ENCODE measurements at places on chromosomes 11 and 22. TPM values are rescaled to one million over a fixed set of nuclear protein-coding genes. Genes with fewer than 3 reads are reported as not detected.

DNA sequence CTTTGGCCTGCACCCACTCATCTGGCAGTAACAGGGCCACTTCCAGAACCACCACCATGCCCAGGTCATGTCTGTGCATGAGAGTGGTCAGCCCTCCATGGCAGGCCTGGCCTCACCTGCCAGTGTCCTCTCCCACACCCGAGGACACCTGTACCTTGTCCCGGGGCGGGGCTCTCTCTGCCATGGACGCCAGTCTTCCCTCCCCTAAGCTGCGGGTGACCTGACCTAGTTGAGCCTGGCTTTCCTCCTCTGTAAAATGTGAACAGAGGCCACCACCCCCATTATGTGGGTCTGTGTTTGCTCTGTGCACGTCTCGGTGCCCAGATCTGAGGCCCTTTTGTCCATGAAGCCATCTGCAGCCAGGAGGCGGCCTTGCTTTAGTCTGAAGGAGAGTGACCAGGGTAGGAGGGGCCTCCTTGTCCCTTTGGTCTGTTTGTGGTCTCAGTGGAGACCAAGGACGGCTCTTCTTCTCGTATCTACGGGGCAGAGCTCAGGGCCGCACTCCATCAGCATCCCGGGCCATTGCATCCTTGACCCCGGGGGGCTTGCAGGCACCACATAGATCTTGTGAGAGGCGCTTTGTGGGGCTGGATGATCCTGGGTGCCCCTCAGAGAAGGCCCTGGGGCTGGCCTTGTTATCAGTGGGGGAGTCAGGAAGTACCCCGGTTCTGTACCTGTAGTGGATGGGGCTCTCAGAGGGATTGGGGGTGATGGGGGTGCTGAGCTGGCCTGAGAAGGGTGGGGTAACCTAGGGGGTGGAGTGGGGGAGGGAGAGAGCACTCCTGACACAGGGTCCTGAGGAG lies 121.6 kb downstream of the KCNQ1 start:
- DNase-seq = no peak

Gene DNAJB7
- total RNA-seq = not detected

DNA sequence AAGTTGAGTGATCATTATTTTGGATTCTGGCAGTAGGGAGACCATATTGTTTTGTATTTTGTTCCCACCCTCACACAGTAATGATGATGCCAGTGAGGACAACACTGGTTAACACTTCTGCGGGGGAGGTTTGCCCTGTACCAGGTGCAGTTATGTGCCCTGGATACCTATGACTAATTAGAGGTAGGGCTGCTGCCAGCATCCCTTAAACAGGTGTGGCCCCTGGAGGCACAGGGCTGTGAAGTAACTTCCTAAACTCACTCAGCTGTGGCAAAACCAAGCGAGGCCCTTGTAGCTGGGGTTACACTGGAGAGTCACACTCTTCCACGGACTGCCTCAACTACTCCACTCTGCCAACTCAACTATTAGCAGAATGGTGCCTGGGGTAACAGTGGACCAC lies 64.5 kb downstream of the MCM5 start:
- DNase-seq = no peak

- DNase-seq = no peak
These were observed 874.5 kb downstream of the BRD1 start for GRCh38 chr22:48953103-48953720.

Gene MIAT
- 2.7 TPM for total RNA-seq

- no peak for DNase-seq
These were observed 465.5 kb downstream of the INSC start for GRCh38 chr11:15580056-15580774.

DNA sequence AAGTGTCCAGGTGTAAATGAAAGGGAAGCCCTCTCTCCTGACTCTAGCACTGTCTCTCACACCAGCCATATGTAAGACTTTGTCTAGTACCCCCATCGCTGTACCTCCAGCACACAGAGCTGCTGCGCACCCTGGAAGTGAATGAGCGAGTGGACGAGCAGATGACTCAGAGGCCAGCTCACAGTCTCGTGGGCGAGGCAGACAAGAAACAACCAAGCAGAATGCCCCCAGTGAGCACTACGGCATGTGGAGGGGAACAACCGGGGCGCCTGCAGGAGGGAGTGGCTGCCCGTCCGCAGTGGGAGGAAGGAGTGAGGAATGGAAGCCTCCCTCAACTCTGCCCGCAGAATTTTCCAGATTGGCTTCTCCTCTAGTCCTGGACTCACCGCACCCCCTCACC lies 46.4 kb downstream of the MCM5 start:
- DNase-seq = no peak

- no peak for DNase-seq
These were observed 10.5 kb downstream of the NUMA1 start for GRCh38 chr11:72069787-72070251.

DNA sequence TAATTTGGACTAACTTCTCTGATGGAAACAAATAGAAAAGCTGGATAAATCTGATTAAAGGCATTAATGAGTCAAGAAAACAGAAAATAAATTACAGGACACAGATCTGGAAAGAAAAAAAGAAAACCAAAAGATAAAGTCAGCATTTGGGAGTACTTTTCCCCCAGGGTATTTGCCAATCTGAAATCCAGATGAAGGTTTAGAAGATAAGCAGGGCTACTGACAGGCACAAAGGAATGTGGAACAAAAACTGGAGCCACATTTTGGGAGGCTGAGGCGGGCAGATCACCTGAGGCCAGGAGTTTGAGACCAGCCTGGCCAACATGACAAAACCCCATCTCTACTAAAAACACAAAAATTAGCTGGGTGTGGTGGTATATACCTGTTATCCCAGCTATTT lies 57.2 kb downstream of the SBF2 start:
- no peak for DNase-seq

DNA sequence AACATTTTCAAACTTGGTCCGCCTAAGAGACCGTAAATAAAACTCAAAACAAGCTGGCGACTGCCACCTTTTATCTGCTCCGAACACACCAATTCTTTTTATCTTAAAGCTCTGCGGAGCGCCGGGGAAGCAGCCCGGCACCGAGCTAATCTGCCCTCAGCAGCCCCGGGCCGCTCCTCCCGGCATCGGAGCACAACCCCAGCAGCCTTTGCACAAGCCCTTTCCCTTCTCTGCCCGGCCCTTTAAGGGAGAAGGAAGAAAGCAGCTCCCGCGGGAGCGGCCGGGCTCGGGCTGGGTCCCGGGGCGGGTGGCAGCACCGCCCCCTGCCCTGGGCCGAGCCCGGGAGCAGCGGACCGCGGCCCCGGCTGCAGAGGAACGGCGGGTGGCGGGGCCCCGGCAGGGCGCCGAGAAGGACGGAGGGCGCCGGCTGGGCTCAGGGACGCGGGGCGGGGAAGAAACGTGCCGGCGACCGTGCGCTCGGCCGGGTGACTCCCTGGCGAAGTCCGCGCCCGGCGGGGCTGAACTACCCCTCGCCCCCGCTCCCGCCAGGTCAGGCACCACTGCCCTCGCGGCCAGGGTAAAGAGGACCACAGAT lies 133.6 kb upstream of the C11orf58 start:
- DNase-seq = no peak

DNA sequence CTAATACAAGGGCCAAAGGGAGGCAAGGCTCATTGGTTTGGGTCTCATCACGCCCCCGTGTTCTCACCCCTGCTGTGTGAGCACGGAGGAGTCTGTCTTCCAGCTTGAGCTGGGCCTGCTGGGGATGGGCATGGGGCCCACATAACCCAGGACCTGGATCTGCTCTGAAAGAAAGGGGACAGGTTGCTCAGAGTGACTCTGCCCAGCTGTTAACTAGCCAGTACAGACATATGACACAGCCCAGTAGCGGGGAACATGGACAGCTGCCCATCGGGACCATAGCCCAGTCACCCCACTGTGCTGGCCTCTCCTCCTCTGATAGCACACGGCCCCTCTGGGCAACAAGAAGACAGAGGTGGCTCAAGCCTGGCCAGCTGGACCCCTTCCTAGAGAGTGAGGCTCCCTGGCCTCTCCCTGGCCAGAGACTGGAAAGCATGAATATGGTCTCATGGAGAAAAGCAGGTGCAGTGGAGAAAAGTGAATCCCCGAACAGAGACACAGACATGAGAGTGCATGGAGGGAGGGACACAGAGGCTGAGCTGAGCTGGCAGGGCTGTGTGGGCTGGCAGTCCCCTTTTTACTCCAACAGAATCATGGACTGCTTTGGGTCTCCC lies 973.9 kb downstream of the BRD1 start:
- DNase-seq = no peak

DNA sequence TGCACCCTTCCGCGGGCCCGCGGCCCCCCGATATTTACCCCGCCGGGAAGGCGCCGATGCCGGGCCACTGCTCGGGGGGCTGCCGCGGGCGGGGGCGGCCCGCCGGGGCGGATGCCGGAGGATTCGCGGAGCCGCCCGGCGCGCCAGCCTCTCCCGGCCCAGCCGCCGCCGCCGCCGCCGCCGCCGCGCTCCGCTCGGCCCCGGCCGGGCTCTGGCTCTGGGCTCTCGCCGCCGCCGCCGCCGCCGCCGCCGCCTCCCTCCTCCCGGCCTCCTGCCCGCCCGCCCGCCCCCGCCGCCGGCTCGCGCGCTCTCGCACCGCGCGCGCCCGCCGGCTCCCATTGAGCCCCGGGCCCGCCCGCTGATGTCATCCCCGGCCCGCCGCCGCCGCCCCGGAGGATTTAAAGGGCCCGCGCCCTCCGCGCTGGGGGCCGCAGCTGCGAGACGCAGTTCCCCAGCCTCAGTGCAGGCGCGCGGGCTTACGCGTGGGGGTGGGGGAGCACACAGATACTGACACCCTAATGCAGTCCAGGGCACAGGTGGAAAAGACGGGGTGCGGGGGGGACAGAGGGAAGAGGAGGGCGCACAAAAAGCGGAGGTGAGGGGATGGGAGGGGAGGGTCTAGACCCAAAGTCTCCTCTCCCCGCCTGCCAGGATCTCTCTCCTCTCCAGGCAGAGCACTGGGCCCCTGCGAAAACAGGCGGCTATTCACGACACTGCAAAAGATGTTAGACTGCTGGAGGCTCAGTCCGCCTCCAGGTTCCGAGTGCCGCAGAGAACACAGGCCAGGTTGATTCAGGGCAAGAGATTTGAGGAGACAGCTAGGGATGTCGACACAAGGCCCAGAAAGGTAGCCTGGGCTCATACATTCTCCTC lies at the start of gene CSNK1E:
TSS of gene CSNK1E (minus strand) at position 312 of the 873 bp plus-strand sequence. CDS start 3,276 bp downstream, outside the sequence.
- DNase-seq = no peak

Gene NCF4
- total RNA-seq = 37.6 TPM

DNA sequence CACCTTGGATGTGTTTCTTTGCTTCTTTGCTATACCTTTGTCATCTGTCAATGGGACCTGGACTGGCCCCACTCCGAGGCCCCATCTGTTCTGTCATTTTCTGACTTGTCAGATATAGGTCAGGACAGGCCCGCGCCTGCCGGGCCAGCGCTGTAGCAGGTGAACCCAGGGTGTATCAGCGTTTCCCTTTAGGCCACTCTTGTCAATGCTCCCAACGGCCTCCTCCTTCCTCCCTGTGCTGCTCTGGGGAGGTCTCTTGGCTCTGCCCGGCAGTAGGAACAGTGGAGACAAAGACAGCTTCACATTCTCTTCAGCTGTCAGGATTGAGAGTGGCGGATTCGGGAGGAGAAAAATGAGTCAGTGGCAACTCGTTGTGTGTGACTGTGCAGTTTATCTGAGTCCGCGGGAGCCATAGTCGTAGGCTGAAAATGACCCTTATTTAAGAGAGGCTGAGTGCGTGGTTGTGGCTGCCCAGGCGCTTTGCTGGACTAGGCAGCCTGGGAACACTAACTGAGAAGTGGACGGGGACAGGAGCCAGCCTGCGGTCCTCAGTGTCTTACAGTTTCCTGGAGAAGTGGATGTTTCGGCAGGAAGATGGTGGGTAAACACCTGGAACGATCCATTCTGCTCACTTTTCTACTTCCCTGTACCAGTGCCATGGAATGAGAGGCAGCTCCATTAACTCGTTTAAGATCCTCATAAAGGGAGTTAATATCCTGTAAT lies 102.3 kb downstream of the PRR5L start:
- DNase-seq = no peak

Gene SLC7A4
- total RNA-seq = 0.98 TPM

DNA sequence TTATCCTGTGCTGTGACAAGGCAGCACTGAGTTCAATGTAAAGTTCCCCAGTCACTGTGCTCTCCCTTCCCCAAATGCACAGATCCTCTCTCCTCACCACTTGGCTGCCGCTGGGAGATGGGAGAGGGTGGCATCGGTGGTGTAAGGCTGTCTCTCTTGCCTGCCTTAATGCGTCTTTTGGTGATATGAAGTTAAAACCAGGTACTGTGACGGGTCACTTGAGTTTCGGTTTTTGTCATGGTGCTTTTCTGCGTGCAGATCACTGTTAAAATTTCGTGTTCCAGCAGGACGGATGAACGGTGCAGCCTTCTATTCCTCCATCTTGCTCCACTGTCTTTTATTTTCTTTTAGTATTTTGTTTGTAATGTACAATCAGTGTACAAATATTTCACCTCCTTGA lies 18.6 kb downstream of the GLB1L2 start:
- DNase-seq = no peak

GRCh38 chr22:33923660-33924246 lies 3.5 kb upstream of the LARGE1 start:
- no peak for DNase-seq

- peak; percentile 71 for DNase-seq
These were observed 17.8 kb upstream of the TTC12 start for GRCh38 chr11:113296447-113297205.

- no peak for DNase-seq
These were observed 971.7 kb upstream of the CHORDC1 start for GRCh38 chr11:91194546-91194945.

DNA sequence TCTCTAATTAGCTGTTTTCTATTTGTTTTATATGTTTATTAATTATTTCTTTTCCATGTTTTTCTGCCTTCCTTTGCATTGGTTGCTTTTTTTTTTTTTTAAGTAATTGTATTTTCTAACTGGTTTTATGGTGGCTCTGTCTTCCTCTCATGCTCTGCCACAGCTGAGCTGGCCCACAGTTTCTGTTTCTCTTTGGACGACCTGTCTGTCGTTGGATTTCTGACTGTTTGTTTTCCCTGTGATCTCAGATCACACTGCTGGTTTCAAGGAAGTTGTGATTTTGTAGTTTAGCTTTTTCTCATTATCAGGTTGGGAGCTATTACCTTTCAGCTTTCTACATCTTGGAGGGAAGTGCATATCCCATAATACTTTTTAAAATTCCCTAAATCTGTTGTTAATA lies 15.9 kb upstream of the OR6M1 start:
- no peak for DNase-seq

- DNase-seq = no peak
These were observed 14.5 kb downstream of the ATG16L2 start for GRCh38 chr11:72828692-72829101.

DNA sequence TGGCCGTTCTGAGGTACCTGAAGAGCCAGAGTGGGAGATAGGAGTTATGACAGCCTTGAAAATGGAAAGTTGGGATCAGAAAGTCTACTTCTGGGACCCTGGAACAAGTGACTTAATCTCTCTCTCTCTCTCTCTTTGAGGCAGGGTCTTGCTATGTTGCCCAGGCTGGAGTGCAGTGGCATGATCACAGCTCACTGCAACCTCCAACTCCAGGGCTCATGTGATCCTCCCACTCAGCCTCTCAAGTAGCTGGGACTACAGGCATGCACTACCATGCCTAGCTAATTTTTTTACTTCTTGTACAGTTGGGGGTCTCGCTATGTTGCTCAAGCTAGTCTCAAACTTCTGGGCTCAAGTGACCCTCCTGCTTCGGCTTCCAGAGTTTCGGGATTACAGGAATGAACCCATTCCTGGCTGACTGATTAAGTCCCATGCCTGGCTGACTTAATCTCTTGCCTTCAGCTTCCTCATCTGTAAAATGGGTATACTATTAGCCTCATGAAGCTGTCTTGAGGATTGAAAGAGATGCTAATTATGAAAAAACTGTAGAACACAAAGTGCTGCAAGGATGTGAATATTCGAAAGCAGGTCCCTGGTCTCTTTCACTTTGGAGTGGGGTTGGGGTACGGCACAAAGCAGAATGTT lies 87.7 kb downstream of the UBASH3B start:
- no peak for DNase-seq

Gene LYVE1
- 62.9 TPM for total RNA-seq
